ENCODE measurements at places on chromosomes 6 and 20.

- peak; percentile 17 for DNase-seq
These were observed 55.7 kb upstream of the NOP56 start for GRCh38 chr20:2596673-2597279.

GRCh38 chr6:31586599-31587281 lies 663 bp downstream of the LST1 start:
- DNase-seq = no peak

DNA sequence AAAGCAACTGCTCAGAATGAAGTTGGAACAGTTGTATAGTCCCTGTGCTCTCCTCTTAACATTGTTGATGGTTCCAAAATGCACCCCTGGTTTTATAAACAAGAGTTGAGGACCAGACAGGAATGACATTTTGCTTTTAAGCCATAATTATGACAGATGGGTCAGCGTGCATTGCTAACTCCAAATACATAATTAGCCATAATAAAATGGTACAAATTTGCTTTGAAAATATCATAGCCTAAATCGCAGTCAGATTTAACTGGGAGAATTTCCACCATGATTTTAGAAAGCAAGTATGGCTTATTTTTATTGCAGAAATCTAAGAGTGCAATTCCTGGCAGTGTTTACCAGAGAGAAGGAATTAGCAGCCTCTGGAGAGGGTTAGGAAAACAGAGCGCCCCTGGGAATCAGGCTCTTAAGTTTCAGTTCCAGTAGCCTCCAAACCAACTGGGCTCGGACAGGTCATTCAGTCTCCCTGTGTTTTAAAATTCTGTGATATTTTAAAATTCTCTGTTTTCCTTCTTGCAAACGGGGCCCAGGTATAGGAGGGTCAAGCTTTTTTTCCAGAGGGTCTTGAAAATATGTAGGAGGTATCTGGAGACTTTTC lies 302.3 kb downstream of the TBC1D7 start:
- DNase-seq = no peak

GRCh38 chr20:59033616-59034165 lies 1.6 kb upstream of the ATP5F1E start:
- no peak for DNase-seq

DNA sequence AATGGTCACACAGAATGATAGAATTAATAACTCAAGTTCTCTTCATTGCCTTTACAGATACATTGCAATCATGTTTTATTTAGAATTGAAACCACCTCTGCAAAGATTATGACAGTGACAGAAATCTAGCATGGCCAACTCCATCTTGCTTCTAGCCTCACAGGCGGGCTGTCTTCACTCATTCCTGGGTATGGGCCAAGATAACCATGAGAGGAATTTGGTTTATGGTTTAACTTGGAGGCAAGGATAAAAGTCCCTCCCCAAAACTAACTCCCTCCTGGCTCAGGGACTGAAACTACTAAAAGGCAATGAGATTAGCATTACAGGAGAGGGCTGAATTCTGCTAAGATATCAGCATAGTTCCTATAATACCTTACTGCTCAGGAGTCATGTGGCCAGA lies 95.2 kb upstream of the CST7 start:
- no peak for DNase-seq

DNA sequence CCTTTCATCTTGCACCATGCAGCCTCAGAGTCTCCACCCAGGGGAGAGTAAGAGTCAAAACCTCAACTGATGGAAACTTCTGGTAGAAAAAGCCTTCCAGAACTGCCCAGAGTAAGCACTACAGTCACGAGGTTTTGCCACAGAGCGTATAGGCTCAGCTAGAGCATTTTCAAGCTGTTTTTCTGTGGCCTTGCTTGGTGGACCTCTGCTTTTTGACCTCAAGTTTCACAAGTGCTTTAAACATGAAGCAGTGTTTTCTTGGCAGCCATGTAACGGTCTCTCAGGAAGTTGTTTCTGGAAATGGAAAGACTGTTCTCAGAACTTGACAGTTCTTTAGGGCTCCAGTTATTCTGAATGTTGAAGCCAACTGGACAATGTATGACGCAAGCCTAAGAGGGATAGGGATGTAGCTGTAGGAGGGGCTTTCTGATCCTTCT lies 146.5 kb downstream of the ZDHHC14 start:
- DNase-seq = no peak

- no peak for DNase-seq
These were observed 31.8 kb downstream of the EZR start for GRCh38 chr6:158787395-158787794.
